ENCODE measurements at places on chromosomes 12 and 14.

GRCh38 chr12:108744021-108744897 is 12.9 kb upstream of the CORO1C start:
- DNase-seq: no peak

- DNase-seq: no peak
These were observed 125.7 kb upstream of the CCDC196 start for GRCh38 chr14:66360366-66360926.

GRCh38 chr14:81285245-81285644 is 64.5 kb upstream of the GTF2A1 start:
- DNase-seq: no peak

DNA sequence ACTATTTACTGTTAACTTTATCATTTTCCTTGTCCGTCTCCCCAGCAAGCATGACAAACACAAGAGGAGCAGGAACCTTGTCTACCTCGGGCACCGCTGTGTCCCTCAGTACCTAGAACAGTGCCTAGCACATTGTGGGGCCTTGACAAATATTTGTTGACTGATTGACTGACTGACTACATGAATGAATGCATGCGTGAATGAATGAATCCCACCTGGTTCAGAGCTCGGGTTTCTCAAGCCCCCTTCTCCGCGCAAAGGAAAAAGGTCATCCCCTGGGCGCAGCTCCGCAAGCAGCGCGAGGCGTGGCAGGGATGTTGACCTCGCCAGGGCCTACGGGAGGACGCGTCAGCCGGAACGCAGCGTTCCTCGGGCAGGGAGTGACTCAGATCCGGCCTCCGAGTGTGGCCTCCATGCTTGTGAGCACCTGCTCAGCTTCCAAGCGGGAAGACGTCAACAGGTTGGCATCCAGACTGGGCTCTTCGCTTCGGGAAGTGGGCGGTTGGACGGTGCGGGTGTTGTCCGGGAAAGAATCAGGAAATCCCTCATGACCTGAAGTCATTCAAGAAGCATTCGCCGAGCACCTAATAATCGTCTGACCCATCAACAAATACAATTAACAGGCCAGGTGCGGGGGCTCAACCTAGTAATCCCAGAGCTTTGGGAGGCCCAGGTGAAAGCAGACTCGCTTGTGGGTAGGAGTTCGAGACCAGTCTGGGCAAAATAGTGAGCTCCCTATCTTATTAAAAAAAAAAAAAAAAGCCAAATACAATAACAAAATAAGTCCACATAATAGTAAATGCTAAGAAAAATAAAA is 13.9 kb upstream of the UBC start:
- peak; percentile 88 for DNase-seq

DNA sequence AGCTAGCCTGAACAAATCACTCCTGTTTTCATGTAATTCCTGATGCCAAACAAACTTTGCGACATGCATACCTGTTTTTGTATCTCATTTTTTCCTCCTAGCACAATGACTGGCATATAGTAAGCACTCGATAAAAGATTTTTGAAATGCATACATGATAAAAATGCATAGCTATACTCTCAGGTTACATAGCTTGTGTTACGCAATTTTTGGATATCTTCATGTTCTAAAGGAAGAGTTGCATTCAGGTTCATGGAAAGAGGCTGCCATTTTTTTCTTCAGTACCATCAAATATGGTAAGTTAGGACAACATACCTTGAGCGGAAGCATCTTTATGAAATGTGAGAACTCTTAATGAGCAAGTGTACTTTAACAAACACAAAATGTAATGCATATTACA is 284.8 kb upstream of the DIO2 start:
- DNase-seq: no peak

DNA sequence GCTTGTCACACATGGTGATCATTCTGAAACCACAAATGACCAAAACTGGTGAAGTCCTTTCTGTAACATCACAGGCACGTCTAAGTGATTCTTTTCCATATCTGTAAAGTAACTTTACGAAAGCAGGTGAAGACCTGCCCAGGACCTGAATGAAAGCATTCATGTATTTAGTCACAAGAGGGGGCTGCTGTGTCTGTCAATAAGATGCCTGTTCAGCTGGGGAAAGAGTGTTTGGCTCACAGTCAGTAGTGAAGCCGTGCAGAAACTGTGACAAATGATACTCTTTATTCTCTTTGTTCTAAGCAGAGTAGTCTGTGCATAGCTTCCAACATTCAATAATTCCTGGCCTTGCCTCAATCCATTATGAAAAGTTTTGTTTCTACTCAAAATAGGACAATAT is 373.5 kb upstream of the OR4E1 start:
- no peak for DNase-seq

DNA sequence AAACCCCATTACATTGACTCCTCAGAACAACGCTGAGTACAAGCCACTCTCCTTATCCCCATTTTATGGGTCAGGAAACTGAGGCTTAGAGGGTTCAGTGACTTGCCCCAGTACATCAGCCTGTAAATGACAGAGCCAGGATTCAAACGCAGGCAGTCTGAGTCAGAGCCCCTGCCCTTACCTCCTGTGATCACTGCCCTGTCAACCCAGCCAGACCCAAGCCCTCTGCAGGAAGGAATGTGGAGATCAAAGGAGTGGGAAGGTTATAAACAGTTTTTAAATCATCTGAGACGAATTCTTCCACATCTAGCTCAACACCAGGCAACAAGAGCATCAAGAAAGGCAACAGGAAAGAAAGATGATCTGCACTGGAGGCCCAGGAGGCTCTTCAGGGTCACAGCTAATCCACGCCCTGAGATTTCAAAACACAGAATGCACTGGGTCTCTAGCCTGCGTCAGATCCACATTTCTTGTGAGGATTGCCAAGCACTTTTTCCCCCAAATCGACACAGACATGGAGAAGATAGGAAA is 38.5 kb downstream of the SPTB start:
- DNase-seq: peak; percentile 13

DNA sequence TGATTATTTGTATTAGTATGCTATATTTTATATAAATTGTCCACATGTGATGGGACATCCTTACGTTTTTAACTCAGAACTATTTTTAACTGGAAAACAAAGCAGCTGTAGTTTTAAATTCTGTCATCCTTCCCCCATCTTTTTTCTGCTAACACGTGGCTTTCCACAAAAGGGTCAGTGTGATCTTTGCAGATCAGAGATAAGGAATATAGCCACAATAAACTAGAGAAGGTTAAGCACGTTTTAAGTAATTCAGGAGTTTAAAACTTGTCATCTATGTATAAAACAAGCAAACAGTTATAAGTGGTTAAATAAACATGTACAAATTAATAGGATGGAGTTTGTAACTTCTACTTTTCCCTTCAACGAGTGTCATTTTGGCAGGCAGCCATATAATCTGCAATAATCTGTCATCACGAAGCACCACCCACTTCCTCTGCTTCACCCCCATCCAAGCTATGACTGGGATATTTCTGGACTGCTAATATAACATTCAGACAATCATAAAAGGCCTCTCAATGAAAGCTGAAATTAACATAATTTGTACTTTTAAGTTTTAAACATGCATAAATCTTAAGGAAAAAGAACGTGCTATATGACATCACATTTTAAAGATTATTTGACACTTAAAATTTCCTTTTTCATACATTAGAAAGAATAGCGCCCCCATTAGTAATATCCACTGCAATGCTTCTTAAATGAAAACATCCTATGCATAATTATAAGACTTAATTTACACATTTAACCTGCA is 15.3 kb downstream of the TAOK3 start:
- DNase-seq: no peak

DNA sequence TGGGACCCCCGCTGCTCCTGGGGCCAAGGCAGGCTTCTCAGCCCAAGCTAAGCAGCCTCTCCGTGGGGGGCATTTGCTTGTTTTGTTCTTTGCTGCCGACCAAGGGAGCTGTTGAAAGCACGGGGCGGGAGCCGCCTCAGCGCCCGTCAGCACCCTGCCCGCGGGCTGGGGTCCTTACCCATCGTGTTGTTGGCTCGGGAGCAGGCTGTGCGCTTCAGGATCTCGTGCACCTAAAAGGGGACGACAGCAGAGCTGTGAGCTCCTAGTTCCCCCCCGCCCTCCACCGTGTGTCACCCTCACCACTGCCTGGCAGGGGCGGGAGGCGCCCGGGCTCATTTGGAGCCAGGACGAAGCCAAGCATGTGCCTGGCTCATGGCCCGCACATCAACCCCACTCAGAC is 117.5 kb downstream of the ANO2 start:
- DNase-seq: no peak

DNA sequence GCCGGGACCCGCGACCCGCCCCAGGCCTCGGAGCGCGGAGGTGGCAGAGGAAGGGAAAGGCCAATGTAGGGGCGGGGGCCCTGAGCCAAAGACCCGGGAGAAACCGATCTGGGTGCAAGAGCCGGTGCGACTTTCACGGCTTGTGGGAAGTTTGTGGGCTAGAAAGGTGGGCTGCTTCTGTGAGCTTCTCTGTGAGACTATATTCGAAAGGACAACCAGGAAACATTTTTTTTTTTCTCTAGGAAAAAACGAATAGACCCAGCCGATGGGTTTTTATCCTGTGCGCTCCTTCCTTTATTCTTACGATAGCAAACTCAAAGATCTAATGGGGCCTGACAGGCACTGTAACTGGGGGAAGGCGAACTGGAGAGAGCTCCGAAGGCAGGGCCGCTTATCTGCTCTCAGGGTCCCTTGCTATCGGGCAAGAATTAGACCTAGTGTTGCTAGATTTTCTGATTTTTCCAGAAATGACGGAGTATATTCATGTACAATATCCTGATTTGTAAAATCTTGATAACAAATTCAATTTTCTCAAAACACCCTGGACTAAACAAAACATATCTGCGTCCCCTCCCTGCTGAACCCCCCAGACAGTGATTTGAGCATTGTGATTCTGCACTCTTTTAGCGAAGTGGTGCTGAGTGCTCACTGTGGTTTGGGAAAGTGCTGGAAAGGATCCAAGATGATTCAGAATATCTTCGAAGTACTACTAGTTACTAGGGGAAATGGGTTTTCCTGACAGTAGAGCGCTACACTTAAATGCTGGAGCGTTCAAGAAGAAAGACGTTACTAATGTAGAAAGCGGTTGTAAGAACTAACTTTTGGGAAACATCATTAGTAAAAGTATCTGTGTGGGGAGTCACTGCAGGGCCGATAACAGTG is 563 bp upstream of the STXBP6 start:
- DNase-seq: peak; percentile 77

DNA sequence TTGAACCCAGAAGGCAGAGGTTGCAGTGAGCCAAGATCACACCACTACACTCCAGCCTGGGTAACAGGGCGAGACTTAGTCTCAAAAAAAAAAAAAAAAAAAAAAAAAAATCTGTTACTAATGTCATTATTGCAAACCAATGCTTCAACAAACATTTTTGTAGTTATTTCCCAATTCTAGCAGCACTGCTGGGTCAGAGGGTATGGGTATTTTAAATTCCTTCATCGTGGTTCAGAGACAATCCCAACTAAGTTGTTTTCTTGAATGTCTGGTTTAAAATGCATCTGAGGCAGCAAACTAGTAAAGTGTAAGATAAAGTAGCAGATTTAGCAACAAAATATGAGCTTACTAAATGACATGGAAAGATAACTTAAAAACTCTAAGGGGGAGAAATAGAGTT is 65.6 kb downstream of the FERMT2 start:
- no peak for DNase-seq

DNA sequence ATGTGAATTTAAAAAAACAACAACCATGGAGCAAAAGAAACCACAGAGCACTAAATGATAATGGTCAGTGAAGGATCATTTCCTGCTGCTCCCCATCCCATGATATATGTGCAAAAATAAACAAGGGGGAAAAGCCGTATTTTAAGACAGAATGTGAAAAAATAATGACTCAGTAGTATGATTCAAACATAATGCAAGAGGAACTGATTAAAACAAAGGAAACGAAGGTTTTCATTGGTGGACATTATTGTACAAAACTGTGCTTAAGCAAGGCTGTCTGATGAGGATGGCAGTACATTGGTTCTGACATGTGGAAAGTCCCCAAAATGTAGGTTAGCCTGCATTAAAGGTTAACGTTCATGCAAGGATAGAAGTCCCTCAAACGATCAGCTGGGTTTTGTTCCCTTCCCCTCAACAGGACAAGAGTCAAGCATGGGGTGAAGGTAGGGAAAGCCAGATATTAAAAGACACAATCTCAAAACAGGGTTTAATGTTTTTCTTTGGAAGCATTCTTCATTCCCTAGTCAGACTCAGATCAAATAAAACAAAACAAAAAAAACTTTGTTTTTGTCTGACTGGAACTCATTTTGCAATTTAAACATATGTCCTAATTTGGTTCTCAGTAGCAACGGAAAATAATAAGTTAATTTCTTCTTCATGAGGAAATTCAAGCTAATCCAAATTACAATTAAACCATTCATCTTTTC is 26.3 kb upstream of the PTGDR start:
- peak; percentile 65 for DNase-seq

GRCh38 chr14:105536691-105537579 is 10.6 kb downstream of the TMEM121 start:
- DNase-seq: no peak

- DNase-seq: no peak
These were observed 159.3 kb downstream of the DACT1 start for GRCh38 chr14:58797010-58797429.

GRCh38 chr14:69775012-69775411 is 8.1 kb downstream of the SRSF5 start:
- DNase-seq: no peak

All from HS-5 (cell line).